Bone marrow (tissue), 2 donors: ENCODE measurements at places on chromosomes 2 and 18.

GRCh38 chr18:75221897-75222296, 11.3 kb downstream of the TSHZ1 start:
- DNase-seq: no peak

DNA sequence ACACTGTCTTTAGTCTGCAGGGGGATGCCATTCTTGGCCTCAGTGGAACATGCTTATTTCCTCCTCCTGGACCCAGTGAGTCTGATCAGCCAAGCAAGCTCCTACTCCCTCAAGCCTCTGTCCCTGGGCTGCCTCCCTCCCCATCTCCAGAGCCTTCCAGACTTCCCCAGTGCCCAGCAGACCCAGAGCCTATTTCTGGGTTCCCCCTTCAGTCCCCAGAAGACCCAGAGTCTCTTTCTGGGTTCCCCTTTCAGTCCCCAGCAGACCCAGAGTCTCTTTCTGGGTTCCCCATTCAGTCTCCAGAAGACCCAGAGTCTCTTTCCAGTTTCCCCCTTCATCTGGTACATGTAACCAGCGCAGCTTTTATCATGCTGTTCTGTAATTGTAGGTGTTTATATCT, 17.0 kb upstream of the PKDCC start:
- no peak for DNase-seq

- DNase-seq: no peak
These were observed 260.0 kb upstream of the FN1 start for GRCh38 chr2:215695861-215696260.

DNA sequence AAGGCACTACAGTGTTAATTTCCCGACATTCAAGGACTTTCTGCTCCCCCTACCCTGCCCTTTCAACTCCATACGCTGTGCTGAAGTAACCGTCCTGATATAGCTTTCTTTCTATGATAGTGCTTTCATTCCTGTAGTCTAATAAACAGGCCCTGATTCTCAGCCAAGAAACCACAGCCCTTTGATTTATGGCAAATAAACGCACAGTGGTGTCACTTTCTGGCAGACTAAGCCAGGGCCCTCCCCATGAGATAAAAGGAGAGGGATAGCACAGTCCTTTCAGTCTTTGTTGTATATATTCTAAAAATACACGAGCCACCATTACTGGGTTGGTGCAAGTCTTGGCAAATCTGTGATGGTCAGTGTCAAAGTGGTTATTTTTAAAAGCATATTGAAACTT, 291.2 kb downstream of the ALPK2 start:
- DNase-seq: no peak

DNA sequence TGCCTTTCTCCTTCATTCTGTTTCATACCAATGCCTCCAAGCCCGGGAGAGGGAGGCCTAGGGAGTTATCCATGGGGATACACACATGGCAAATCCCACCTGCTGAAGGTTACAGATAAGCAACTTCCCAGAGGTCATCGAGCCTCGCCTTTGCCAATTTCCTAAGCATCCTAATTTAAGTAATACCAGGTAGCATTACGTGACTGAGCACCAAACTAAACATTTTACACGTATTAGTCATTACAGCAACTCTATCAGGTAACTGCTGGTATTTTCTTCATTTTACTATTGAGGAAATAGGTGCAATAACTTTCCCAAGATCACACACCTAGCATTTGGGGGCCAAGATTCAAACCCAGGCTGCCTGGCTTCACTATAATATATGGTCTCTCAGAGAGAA, 30.1 kb upstream of the BZW1 start:
- DNase-seq: no peak

GRCh38 chr2:15796167-15796942, 144.0 kb upstream of the MYCN start:
- DNase-seq: no peak

DNA sequence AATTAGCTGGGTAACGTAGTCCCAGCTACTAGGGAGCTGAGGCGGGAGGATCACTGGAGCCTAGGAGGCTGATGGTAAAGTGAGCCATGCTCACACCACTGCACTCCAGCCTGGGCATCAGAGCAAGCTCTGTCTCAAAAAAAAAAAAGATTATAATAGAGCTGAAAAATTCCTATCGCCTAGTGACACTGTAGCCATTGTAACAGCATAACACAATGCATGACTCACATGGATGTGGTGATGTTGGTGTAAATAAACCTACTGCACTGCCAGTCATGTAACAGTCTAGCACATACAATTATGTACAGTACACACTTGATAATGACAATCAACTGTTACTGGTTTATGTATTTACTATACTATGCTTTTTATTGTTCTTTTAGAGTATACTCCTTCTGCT, 39.6 kb downstream of the MGAT4A start:
- DNase-seq: no peak

DNA sequence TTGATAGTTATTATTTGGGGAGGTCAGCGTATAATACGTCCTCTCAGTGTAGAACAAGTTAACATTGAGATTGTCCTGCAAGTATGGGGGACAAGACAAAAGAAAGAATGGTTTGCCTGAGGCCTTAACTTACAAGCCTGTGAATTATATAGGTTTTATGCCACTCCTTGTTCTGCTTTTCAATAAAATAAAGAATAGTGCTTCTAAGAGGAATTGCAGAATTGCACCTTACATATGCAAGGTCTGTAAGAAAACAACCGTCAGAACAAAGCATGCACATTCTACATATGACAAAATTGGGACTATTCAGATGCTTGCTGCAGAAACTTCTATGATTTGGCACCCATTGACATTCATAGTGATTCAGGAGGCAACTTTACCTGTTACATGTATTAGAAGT, 785.0 kb downstream of the NR4A2 start:
- DNase-seq: no peak

- no peak for DNase-seq
These were observed 134.6 kb downstream of the UXS1 start for GRCh38 chr2:106059416-106060065.

- no peak for DNase-seq
These were observed 103.2 kb downstream of the VAPA start for GRCh38 chr18:10017043-10017442.

- DNase-seq: no peak
These were observed 224.6 kb downstream of the PHLPP1 start for GRCh38 chr18:62939926-62940325.

DNA sequence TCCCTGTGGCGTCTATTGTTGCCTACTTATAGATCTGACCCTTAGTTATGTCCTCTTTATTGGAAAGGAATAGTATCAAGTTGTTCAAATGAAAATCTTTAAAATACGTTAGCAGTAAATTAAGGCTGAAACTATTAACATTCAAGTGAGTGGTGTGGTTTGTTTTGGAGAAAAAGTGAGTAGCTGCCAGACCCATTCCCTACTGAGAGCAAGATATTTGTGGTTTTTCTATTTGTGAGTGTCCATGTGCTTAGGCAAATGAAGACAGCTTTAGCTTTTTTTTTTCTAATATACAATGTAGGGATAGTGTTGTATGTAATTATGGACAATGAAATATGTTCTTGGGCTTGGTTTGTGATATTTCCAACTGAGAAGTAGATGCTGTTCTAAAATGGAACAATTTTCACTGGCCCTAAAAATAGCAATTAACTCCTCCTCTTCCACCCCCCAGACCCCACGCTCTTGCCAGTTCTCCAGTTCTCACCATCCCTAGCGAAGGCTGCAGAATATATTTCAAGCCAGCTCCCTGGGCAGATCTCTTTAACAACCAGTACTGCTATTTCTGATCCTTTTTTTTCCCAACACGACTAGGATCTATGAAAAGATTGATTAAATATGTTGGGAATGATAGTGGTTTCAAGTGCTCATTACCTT, 83.1 kb downstream of the CCDC85A start:
- DNase-seq: no peak

GRCh38 chr18:3966642-3967358, 488.3 kb downstream of the DLGAP1 start:
- no peak for DNase-seq

- DNase-seq: no peak
These were observed 10.3 kb upstream of the GPR45 start for GRCh38 chr2:105231232-105231619.

GRCh38 chr2:64797881-64798575, 144.3 kb upstream of the SERTAD2 start:
- DNase-seq: no peak

- no peak for DNase-seq
These were observed 68.9 kb downstream of the CERS6 start for GRCh38 chr2:168525020-168525419.
